ENCODE measurements at places on chromosomes 3 and 15. TPM values are rescaled to one million over a fixed set of nuclear protein-coding genes. Genes with fewer than 3 reads are reported as not detected.
A peak's percentile ranks its signal among the peaks of the same experiment; 100 is the strongest.

GRCh38 chr15:101625184-101625583, 27.0 kb downstream of the TM2D3 start:
- H3K4me1 ChIP-seq = no peaks in the 10 kb centered on the region
- H3K27me3 ChIP-seq = no peaks in the 10 kb centered on the region
- H3K27ac ChIP-seq = no peak overlapping the region
- no peak overlapping the region for H3K4me3 ChIP-seq
- no peaks in the 10 kb centered on the region for H3K36me3 ChIP-seq

DNA sequence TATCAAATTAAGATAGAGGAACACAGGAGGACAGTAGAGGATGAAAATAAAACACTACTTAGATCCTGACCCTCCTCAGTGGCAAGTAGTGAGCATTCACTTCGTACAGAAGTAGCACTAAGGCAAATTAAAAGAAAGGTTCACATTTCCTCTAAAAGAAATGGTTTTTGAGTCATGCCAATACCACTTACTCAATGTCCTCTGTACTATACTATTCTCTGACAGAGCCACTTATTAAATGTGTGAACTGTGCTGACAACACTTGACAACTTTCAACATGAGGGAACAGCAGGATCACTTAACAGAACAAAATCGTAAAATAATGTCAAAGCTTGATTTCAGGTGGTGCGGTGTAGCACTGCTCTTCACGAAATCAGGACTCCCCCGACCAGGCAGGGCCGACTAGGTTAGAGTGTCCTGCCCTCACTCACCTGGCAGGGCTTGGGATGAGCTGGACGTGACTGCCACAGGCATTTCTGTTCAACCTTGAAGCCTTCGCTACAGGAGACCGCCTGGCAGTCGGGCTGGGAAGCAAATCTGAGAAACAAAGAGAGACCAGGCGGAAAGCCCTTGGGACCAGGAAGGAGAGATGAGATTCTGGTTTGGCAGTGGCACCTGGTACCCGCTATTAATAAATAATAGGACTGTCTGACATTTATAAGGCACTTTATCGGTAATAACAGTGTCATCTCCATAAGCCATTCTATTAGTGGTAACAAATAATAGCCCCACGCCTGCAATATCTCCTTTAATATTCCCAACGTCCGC, 611 bp upstream of the SLC27A2 start:
- no peaks in the 10 kb centered on the region for H3K4me1 ChIP-seq
- peak overlapping the region; percentile 83 for H3K4me3 ChIP-seq
- peaks cover 79% of the 10 kb centered on the region for H3K27me3 ChIP-seq

DNA sequence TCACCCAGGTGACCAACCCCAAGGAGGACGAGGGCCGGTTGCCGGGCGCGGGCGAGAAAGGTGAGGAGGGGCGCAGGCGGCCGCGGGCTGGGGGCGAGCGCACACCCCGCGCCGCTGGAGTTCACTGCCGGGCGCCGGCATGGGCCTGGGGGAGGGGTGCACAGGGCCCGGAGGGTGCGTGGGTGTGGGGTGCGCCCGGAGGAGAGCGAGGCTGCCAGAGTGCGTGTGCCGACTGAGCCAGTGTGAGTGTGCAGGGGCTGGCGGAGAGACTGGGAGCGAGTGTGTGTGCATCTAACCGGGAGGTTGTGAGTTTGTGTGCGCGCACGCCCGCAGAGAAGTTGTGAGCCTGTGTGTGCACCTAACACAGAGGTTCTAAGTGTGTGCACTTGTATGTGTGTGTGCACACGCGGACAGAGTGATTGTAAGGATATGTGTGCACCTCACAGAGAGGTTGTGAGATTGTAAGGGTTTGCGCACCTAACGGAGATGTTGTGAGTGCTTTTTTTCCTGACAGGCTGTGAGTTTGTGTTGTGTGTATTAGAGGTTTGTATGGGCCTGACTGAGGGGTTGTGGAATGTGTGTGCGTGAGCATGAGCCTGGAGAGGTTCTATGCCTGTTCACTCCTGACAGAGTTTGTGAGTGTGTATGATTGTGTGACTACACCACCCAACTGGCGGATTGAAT, 681 bp downstream of the CTDSPL start:
- no peak overlapping the region for H3K27ac ChIP-seq
- H3K36me3 ChIP-seq = no peaks in the 10 kb centered on the region

GRCh38 chr15:92224843-92225242, 168.8 kb upstream of the ST8SIA2 start:
- no peak for DNase-seq
- H3K27me3 ChIP-seq = no peaks in the 10 kb centered on the region
- H3K4me3 ChIP-seq = no peak overlapping the region
- H3K4me1 ChIP-seq = no peaks in the 10 kb centered on the region

The KCNMB3 gene
- 2.6 TPM for total RNA-seq

- H3K36me3 ChIP-seq = no peaks in the 10 kb centered on the region
- no peak overlapping the region for H3K4me3 ChIP-seq
- H3K27ac ChIP-seq = no peak overlapping the region
- no peaks in the 10 kb centered on the region for H3K4me1 ChIP-seq
- no peak for DNase-seq
These were observed 27.6 kb downstream of the ZNF860 start for GRCh38 chr3:32009101-32009500.

The GOLGA8G gene
- not detected for total RNA-seq

GRCh38 chr3:181410870-181411269, 300.9 kb upstream of the SOX2 start:
- no peaks in the 10 kb centered on the region for H3K4me1 ChIP-seq
- H3K36me3 ChIP-seq = no peaks in the 10 kb centered on the region
- no peak overlapping the region for H3K4me3 ChIP-seq
- H3K27me3 ChIP-seq = no peaks in the 10 kb centered on the region
- no peak overlapping the region for H3K27ac ChIP-seq

The MST1R gene
- 6.8 TPM for total RNA-seq

DNA sequence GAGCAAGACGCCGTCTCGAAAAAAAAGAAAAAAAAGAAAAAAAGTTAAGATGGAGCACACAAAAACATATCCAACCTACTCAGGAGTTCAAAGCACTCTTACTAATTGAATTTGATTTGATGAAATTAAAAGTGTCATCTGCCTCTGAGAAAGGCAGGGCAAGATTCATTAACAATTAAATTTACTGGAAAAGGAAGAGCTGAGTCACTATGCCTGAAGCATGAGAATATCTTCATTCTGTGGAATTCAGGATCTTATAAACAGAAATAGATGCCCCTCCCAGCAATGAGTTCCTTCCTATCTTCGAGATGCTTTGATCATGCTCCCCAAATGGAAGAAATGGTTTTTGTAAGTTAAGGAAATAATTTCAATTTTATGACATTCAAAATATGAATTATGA, 61.0 kb upstream of the ST3GAL6 start:
- H3K27me3 ChIP-seq = peaks cover 66% of the 10 kb centered on the region
- no peak for DNase-seq
- H3K4me3 ChIP-seq = no peak overlapping the region

The LCTL gene
- 0.70 TPM for total RNA-seq

- no peaks in the 10 kb centered on the region for H3K27me3 ChIP-seq
- no peak overlapping the region for H3K27ac ChIP-seq
- no peak overlapping the region for H3K4me3 ChIP-seq
These were observed 189.9 kb downstream of the LPP start for GRCh38 chr3:188343894-188344293.

DNA sequence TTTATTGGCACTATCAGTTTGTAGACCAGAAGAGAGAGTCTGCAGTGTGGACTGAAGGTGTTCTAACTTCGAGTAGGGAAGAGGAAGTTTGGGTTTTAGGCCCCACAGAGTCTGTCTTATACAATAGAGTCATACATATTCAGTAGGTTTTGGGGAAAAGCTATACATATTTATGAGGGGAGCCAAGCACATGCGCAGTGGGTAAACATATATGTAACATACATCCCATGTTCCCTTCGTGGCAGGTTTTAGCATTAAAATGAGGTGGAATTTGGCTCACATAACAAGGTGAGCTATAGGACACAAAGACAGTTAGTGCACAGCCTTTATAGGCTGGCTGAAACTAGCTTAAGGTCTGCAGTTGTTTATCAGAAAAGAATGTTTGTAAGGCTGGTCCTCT, 4.9 kb downstream of the GALK2 start:
- no peak overlapping the region for H3K4me3 ChIP-seq
- no peak for DNase-seq
- H3K27me3 ChIP-seq = no peaks in the 10 kb centered on the region

DNA sequence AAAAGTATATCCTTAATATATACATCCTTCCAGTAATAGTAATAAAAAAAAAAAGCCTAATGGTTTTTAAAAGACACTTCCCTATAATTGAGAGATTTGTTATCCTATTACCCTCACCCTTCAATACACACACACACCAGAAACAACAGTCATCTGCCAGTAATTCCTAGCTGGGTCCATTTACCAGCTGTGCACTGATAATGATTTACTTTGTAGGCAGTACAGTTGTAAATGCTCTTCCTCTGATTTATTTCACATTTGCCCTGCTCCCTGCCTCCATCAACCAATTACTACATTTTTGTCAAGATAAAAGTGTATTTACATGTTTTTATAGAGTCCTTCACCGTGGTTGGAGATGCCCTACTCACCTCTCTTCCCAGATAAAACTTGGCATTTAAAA, 12.4 kb downstream of the TPM1 start:
- no peak for DNase-seq
- no peak overlapping the region for H3K27ac ChIP-seq
- no peaks in the 10 kb centered on the region for H3K27me3 ChIP-seq
- no peak overlapping the region for H3K4me3 ChIP-seq

GRCh38 chr3:193795062-193795690, 202.2 kb downstream of the OPA1 start:
- no peak overlapping the region for H3K27ac ChIP-seq
- no peaks in the 10 kb centered on the region for H3K27me3 ChIP-seq
- DNase-seq = peak; percentile 30
- H3K4me1 ChIP-seq = no peaks in the 10 kb centered on the region

- peak overlapping the region; percentile 10 for H3K27ac ChIP-seq
- peaks cover 60% of the 10 kb centered on the region for H3K36me3 ChIP-seq
- peaks cover 45% of the 10 kb centered on the region for H3K4me1 ChIP-seq
- H3K27me3 ChIP-seq = no peaks in the 10 kb centered on the region
- no peak overlapping the region for H3K4me3 ChIP-seq
These were observed 31.0 kb downstream of the ANP32A start for GRCh38 chr15:68789534-68790241.

The PDZRN3 gene
- total RNA-seq = 10.4 TPM

GRCh38 chr3:139122221-139122581, 77.5 kb upstream of the PRR23C start:
- no peaks in the 10 kb centered on the region for H3K36me3 ChIP-seq
- peaks cover 15% of the 10 kb centered on the region for H3K4me1 ChIP-seq
- H3K27me3 ChIP-seq = peaks cover 8% of the 10 kb centered on the region
- H3K27ac ChIP-seq = no peak overlapping the region

DNA sequence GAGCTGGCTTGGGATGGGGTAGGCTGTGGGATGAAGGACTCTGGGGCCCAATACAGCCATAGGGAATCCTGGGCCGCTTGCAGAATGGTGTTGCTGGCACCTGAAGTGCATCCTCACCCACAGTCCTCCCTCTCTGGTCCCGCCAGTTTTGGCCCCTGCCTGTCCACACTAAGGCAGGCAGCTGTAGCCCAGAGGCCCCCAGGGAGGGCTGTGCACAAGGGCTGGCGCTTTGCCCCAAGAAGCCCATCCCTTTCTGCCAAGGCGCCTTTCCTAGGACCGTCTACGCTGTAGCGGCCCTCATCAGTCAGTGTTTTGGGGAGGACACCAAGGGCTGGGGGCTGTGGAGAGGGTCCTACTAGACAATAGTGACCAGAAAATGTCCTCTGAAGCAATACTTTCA, 116.2 kb upstream of the ABHD17C start:
- no peak overlapping the region for H3K4me3 ChIP-seq
- H3K36me3 ChIP-seq = no peaks in the 10 kb centered on the region
- no peaks in the 10 kb centered on the region for H3K27me3 ChIP-seq
- no peak overlapping the region for H3K27ac ChIP-seq

DNA sequence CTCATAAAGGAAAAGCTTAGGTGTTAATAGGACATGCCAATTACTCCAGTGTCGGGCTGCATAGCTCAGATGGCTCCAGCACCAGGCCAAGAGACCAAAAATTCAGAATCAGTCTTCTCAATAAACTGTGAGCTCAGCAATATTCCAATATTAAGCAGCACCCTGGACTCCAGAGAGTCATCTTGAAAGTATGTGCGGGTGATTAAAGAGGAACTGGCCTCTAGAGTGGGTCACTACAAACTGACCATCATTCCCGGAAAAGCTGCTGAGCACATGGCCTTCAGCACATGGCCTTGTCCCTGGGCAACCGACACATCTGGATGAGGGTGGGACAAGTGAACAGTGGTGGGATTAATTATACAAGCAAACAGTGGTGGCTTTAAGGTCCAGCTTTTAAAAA, 59.0 kb downstream of the MAGI1 start:
- no peaks in the 10 kb centered on the region for H3K36me3 ChIP-seq
- H3K27ac ChIP-seq = no peak overlapping the region
- no peaks in the 10 kb centered on the region for H3K27me3 ChIP-seq
- H3K4me1 ChIP-seq = no peaks in the 10 kb centered on the region
- no peak for DNase-seq
- no peak overlapping the region for H3K4me3 ChIP-seq

The EBLN2 gene
- total RNA-seq = 9.3 TPM

GRCh38 chr3:23941440-23941839, 3.6 kb upstream of the NR1D2 start:
- H3K36me3 ChIP-seq = no peaks in the 10 kb centered on the region
- no peak for DNase-seq
- peaks cover 4% of the 10 kb centered on the region for H3K4me1 ChIP-seq
- no peak overlapping the region for H3K4me3 ChIP-seq
- no peaks in the 10 kb centered on the region for H3K27me3 ChIP-seq

DNA sequence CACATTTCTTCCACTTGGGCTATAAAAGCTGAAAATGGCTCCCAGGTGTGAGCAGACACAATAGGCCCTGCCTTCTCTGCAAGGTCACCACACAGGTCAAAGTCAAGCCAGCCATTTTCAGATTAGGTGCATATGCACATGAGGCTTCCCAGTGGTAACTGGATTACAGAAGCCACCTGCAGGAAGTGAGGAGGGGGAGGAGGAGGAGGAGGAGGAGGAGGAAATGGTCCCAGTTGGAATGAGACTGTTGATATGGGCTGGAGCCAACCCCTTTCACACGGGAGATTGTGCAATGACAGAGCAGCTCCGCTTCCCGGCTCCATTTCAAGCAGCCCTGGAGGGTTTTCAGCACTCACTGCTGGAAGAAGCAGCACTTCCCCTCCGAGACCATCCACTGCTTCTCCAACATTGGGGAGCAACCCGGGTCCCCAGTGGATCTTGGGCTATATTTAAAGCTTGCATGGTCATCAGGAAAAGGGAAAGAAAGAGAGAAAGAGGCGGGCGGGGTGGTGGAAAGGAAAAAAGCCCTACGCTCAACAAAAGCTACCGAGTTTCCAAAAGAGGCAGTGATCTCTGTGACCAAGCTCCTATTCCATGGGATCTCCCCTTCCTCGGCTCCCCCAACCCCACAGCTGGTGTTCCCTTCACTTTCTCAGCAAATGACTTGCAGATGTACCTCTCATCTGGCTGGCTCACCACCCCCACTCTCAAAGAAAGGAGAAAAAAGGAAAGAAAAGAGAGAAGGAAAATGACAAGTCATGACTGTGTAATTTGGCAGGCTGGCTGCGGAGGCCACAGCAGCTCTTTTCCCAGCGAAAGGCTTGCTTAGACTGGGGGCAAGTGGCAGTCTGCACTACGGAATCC, 58.3 kb downstream of the LRIG1 start:
- peak overlapping the region; percentile 91 for H3K27ac ChIP-seq
- peak; percentile 93 for DNase-seq
- H3K4me3 ChIP-seq = no peak overlapping the region
- H3K36me3 ChIP-seq = peaks cover 33% of the 10 kb centered on the region
- peaks cover 33% of the 10 kb centered on the region for H3K4me1 ChIP-seq
- H3K27me3 ChIP-seq = no peaks in the 10 kb centered on the region
